Fibroblast of mammary gland (primary cell): ENCODE measurements at places on chromosomes 1 and 21.

GRCh38 chr1:2985067-2985561 is 36.2 kb upstream of the ACTRT2 start:
- no peak for DNase-seq

GRCh38 chr1:207424570-207425131 is 29.5 kb upstream of the CR2 start:
- DNase-seq, result no peak

- no peak for DNase-seq
Observed at GRCh38 chr1:23741609-23742008, 1.7 kb upstream of the ELOA start.

GRCh38 chr1:47771751-47772150 is 225.4 kb downstream of the TRABD2B start:
- no peak for DNase-seq

- DNase-seq, result no peak
Observed at GRCh38 chr1:201731142-201731541, 97.8 kb upstream of the IPO9 start.

GRCh38 chr1:203408486-203409481 is 57.9 kb upstream of the FMOD start:
- DNase-seq, result peak; percentile 85

GRCh38 chr21:42404539-42404938 is 837 bp downstream of the UBASH3A start:
- DNase-seq, result no peak

DNA sequence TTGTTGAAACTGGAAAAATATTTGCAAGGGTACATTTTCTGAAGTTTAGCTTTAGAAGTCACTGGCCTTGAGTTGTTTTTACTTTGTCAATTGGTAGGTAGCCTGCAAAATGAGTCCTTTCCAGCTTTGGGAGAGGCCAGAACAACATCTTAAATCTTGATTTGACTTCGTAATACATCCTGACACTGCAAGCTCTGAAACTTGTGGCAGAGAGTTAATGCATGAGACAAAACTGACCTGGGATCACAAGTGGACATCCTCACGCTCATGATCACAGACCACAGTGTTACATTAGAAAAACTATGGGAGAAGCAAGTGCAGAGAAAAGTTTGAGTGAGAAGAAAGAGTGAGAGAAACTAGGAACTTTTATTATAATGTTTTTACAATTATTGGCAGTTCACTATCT is 550.9 kb downstream of the USP25 start:
- DNase-seq, result peak; percentile 48

GRCh38 chr21:37642493-37642892 is 273.8 kb downstream of the KCNJ6 start:
- no peak for DNase-seq

- no peak for DNase-seq
Observed at GRCh38 chr1:47507881-47508701, 70.2 kb downstream of the FOXD2 start.

DNA sequence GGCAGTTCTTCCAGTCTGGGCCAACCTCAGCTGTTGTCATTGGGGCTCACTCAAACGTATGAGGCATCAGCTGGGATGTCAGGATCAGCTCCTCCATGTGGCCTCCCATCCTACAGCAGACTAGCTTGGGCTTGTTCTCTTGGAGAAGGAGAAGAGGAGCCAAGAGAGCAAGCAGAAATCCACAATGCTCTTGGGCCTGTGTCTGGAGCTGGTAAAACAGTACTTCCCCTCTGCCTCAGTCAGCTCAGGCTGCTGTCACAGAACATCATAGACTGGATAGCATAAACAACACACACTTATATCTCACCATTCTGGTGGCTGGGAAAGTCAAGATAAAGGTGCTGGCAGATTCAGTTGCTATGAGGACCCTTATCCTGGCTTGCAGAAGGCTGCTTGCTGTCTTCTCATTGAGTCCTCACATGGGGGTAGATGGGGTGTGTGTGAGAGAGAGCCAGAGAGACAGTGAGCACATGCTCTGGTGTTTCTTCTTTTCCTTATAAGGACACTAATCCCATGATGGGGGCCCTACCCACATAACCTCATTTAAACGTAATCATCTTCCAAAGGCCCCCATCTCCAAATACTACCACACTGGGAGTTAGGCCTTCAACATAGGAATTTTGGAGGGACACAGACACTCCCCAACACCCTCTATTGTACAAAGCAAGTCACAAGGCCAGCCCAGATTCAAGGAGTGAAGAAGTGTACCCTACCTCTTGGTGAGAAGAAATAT is 16.3 kb upstream of the DNAJC6 start:
- DNase-seq, result no peak

- no peak for DNase-seq
Observed at GRCh38 chr1:178160736-178161475, 67.0 kb downstream of the RASAL2 start.

DNA sequence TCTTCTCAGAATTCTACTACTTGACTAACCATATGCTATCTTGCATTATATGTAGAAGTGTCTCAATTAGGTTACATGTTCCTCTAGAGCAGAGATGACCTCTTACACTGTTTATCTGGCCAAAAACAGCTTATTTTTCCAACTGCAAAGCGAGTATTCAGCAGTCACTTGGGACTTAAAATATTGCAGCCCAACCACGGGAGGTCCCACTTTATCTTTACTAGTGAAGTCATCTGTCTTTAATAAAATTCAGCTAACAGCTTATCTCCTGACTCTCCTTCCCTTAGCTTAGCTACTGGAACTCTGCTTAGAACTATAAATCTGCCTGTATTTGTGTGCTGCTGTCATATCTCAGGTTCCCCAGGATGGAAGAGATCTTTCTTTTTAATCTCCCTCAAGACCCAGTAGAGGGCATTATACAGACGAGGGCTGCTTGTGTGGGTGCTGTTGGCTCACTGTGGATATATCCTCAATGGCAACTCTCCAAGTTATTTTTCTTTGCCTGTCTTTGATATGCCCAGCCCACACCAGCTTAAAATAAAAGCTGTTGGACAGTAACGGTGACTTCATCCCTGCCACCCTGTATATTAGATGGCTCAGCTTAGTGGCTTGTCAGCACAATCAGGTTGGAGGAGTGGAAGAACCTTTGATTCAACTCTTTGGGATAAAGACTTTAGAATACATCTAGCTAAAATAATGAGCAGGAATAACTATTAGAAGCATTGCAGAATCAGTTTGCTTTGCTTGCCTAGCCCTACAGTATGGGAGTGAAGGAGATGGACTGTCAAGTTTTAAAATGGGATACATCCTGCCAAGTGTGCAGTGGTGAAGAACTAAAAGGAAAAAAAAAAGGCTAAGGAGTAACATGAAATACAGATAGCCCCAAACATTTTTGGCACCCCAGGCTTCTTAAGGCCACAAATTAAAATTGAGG is 9.6 kb downstream of the ENSA start:
- peak; percentile 90 for DNase-seq

DNA sequence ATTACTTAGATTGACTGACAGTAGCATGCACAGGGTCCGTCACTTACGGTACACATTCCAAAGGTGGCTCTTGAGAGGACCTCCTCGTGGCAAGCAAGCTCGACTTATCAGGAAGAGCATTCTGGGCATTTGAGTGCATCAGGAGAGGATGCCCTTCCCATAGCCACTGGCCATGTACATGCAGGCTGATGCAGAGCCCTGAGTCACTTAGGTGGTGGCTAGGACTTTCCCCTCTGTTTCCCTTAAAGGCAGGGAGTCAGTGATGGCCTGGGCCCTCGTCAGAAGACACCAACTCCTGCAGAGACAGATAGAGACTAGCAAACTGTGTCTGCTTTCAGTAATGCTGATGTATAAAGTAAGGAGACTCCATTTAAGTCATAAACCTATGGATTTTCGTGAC is 12.9 kb downstream of the EXO1 start:
- no peak for DNase-seq

- DNase-seq, result peak; percentile 19
Observed at GRCh38 chr1:26190373-26190987, at the start of gene CATSPER4. Gene CATSPER4, plus strand, starts transcription at chr1:26190602. Its CDS starts 26 bp downstream, at chr1:26190628.

- peak; percentile 37 for DNase-seq
Observed at GRCh38 chr1:230010603-230011332, 56.3 kb upstream of the GALNT2 start.

DNA sequence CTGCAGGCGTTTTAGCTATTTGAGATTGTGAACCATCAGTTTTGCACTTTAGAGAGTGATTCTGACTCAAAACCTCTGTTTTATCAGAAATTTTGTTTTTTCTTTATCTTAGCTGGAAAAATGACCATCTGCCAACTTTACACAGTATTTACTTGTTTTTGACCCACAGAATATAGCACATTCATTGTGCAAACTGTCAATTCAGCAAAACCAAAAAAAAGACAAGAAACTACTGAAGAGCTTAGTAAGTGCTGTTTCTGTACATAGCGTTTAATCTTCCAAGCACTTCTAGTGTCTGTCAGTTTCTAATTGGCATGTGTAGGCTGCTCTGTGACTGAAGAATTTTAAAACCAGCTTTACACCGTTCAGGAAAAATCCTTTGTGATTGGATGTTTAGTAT is 76.0 kb upstream of the VANGL1 start:
- no peak for DNase-seq

DNA sequence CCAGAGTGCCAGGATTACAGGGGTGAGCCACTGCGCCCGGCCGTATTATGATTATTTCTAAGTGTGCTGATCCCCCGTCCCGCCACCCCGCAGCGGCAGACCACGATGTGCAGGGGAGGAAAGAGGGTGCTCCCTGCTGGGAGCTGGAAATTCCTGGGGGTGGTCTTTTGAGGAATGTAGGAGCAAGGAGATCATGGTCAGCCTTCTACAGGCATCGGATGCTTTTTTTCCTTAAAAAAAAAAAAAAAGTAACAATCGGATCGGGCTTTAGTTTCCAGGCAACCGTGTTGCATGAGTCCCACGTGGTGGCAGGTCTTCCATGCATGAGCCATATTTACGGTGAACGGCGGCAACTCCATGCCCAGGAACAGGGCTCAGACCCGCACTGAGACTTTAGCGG is 74.2 kb upstream of the COX20 start:
- no peak for DNase-seq

DNA sequence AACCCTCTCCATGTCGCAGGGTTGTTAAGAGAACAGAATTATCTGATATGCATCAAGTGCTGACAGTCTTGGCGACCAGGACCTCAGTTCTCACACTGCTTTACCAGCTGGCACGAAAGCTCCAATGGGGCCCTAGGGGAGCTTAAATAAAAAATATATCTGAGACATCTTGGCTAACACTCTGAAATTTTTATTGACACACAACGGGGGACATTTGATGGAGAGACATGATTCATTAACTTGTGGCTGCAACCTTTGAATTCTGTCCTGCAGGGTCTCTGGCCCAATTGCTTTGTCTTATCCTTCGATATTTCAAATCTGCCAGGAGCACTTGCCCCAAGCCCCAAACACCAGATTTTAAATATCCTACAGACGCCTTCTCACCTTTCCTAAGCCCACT is 567.0 kb downstream of the AJAP1 start:
- no peak for DNase-seq

DNA sequence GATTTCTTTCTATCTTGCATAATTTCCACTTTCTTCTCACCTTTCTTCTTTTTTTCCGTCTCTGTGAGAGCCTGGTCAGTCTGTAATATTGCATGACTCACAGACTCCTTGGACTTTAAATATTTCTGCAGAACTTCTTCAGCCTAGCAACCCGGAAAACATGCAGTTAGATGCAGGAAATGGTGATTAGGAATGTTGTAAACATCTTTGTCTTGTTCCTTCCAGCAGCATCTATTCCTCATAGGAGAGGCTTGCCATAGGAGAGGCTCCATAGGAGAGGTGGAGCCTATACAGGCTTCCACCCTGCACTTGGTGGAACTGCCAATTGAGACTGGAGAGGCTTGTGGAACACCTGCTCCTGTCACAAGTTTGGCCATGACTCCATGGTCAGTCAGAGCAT is 10.0 kb downstream of the GBP5 start:
- peak; percentile 58 for DNase-seq

GRCh38 chr21:39918558-39918957 is 51.3 kb downstream of the PCP4 start:
- no peak for DNase-seq

- DNase-seq, result no peak
Observed at GRCh38 chr1:12496154-12496961, 121.7 kb downstream of the DHRS3 start.

GRCh38 chr1:33372677-33373076 is 51.8 kb upstream of the A3GALT2 start:
- DNase-seq, result no peak

DNA sequence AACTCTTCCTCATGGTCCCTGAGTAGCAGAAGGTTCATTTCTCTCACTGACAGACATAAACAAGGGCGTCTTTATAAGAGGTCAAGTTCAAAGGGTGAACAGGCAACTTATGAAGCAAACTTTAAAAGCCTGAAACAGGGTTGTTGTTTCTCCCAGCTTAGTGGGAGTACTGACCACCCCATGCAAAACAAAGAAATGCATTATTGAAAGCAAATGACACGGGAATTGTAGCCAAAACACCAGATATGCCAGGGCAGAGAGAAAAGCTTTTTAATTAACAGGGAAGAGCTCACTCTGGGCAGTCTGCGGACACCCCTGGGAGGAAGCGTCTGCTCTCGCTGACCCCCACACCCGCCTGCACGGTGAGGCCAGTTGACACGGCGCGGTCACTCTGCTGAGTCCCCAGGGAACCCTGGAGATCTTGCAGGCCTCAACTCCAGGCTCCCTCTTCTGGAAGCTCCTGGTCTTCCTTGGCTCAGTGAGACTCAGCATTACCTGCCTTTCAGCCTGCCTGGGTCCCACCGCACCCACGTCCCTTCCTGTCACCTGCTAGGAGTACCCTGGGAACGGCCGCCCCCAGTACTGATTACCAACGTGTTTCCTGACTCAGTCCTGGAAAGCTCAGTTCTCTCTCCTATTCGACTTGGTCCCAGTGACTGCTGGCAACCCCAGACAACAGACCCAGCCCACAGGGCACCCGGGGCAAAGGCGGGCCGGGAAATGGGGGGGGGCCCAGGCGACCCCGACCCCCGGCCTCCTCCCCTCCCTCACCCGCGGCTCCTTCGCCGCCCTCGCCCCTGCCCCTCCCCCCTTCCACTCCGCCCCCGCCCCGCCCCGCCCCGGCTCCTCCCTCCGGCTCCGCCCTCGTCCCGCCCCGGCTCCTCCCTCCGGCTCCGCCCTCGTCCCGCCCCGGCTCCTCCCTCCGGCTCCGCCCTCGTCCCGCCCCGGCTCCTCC is 972 bp downstream of the CFAP410 start:
- DNase-seq, result peak; percentile 52

DNA sequence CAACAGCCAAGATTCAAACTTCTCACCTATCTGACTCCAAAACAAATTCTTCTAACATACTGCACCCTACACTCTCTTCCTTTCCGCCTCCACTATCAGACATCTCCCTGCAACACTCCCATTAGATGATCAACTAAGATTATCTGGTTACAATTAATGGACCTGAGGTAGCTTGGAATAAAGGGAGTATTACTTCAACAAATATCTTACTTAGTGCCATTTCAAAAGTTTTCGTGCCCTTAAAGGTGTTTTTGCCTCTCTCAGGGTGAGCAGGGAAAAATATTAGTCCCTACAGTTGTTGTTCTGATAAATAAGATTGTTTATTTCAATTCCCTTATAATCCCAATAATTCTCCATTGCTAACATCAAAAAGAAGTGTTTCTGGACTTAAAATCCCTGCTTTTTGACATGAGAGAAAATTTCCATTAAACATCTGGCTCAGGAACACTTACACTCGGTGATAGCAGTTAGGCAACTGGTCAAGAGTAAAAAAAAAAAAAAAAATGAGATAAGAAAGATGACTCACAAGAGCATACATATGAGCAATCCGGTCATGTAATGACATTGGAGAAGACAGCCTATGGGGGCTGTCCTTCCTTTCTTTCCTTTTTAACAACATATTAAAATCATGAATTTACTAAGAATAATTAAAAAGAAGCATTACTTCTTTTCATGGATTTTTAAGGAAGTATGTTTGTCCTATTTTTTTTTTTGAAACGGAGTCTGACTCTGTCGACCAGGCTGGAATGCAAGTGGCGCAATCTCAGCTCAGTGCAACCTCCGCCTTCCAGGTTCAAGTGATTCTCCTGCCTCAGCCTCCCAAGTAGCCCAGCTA is 7.6 kb downstream of the RSBN1 start:
- DNase-seq, result peak; percentile 80
